ENCODE measurements at places on chromosomes 5 and 9.

DNA sequence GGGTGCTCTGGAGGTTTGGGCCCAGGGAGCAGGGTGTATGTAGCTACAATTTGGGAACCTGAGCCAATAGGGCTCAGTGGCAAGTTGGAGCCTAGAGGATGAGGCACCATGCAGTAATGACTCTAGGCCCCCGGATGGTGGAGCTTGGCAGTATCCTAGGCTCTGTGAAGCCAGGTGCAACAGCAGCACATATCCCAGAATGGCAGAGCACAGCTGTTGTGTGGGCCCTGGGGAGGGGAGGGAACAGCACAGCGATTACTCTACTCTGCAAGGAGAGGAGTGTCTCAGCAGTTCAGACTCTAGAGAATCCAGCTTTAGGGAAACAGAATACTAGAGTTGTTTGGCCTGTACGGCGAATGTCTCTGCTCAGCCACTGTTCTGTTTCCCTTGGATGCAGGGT lies 56.1 kb downstream of the LRRTM2 start:
- no peak for DNase-seq

GRCh38 chr9:106450549-106450948 lies 412.4 kb upstream of the ZNF462 start:
- no peak for DNase-seq

DNA sequence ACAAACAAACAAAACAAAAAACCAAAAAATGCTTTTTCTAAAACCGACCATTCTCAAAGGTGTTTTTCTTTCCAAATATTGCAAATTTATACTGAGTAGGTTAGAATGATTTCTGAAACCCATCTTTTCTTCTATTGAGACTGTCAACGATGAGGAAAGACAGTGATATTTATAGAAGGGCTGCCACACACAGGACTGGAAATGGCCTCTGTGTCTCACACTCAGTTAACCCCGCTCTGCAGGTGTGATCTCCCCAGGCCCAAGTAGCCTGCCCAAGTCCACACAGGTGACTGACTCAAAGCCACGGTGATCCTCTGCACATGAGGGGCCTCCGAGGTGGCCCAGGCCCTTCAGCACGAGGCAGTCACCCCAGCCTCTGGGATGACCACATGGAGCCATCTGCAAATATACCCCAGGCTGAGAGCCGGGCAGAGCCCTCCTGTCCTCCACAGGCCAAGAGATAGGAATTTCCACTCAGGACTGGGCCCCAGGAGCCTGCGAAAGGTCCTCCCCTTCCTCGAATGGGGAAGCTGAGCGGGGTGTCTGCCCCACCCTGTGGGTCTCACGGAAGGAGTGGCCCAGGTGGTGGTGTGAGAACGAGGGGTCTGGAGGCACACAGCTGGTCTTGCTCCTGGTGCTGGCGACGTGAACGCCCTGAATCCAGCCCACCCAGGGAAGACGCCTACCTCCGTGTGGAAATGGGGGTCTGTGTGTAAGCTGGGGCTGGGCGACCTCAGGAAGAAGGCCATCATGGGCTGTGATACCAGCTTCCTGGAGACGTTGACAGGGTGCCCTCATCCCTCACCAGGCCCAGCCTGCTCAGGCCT lies 53.0 kb upstream of the PHYKPL start:
- DNase-seq = no peak

DNA sequence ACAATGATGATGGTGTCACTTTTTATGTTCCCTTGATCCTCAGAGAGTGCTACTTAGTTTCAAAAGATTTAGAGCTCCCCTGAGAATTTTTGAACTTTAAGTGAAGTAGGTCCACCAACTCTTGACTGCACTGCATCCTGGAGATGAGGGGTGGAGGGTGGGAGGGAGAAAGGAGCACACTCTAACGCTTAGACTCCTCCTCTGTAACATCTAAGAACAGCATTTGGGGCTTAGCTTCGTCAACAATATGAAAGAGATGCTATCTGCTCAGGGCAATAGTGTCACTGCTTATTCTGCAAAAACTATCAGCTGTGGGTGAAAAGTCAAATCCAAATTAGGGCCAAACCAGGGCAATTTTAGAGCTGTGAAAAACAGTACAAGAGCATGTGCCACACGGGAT lies 242.8 kb upstream of the EFNA5 start:
- no peak for DNase-seq

DNA sequence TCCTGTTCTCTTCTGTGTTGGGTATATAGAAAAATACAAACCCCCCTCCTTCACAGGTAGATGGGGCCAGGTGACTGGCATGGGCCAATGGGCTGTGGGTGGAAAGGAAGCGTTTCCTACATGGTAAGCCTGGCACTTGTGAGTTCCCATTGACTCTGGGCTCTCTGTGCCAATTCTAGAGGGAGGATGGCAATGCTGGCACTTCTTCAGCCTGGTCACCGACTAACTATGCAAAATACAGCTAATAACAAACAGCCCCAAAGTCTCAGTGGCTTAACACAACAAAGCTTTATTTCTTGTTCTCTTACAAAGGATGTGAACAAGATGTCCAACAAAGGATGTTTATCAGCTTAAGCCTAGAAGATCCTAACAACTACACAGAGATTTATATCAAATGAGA lies 258.1 kb downstream of the SYK start:
- no peak for DNase-seq

- no peak for DNase-seq
Measured at GRCh38 chr5:106759581-106759980, 911.2 kb downstream of the EFNA5 start.

GRCh38 chr9:31210978-31211570 lies 1173.4 kb upstream of the ACO1 start:
- DNase-seq = no peak

DNA sequence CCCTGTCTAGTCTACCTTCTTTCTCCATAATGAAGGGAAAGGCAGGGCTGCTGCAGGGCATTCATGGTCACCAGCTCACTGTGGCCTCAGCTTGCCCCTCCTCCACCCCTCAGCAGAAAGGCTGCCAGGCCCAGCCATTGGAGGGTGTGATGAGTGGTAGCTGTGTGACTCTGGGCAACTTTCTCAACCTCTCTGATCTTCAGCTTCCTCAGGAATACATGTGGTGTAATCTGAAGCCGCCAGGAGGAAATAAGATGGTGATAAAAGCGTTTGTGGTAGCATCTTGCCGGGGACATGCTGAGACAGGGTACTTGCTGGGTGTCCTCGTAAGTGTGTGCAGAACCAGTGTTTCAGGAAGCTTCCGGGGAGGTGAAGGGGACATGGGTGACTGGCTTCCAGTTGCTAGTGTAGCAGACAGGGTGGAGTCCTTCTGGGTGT lies 9.8 kb downstream of the CXCL14 start:
- DNase-seq = no peak

DNA sequence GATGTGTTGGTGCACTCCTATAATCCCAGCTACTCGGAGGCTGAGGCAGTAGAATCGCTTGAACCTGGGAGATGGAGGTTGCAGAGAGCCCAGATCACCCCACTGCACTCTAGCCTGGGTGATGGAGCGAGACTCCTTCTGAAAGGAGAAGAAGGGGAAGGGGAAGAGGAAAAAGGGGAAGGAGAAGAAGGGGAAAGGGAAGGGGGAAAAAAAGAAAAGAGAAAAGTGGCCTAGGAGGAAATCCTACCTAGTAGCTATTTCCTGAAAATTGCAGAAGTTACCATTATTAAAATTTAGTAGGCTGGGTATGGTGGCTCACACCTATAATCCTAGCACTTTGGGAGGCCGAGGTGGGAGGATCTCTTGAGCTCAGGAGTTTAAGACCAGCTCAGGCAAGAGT lies 67.4 kb downstream of the ARRDC3 start:
- DNase-seq = no peak

DNA sequence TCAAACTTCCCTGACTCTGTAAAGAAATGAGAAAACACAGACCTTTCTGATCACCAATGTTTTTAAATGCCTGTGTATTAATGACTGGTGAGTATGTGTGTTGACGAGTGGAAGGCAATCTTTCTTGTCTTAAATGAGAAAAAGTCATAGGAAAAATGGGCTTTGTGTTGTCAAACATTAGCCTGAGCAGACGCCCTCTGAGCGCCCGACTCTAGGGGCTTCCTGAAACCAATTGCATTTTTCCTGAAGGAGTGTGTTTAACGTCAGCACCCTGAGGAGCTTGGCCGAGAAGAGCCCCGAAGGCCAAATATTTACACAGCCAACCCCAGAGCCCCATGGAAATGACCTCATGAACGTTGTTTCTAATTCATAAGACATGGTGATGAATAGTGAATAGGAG lies 154.3 kb downstream of the PHF2 start:
- no peak for DNase-seq

DNA sequence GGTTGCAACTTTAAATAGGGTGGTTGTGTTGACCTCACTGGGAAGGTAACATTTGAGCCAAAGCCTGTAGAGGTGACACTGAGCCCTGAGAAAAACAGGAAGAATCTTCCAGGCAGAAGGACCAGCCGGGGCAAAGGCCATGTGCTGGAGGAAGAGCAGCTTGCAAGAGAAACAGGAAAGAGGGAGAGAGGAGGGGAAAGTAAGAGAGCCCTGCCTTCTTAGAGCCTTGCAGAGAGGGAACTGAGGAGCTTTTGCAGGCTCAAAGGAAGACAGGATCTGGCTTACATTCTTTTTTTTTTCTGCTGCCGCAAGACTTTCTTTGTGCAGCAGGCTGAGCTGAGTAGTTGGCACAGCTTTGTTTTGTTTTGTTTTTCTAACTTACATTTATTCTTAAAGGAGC lies 17.4 kb downstream of the C9orf153 start:
- no peak for DNase-seq

- DNase-seq = no peak
Measured at GRCh38 chr9:94946256-94946655, 219.8 kb downstream of the AOPEP start.

DNA sequence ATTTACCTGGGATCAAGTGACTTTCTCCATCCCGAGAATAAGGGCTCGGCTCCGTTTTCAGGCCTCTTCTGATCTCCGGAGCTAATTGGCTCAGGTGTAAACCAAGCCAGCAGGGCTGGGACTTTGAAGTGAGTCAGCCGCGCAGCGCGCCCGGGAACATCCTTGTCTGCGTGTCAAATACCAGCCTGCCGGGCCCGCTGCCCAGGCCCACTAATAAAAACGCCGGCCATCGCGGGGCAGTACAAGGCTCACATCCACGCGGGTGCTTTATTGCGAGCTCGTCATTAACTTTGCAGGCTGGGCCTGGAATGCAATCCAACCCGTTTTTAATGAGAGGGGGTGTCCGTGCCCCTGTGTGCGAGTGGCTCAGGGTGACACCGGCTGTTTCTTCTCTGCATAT lies 416.8 kb downstream of the IRX2 start:
- DNase-seq = no peak

- DNase-seq = no peak
Measured at GRCh38 chr5:148897842-148898241, 71.4 kb downstream of the ADRB2 start.

DNA sequence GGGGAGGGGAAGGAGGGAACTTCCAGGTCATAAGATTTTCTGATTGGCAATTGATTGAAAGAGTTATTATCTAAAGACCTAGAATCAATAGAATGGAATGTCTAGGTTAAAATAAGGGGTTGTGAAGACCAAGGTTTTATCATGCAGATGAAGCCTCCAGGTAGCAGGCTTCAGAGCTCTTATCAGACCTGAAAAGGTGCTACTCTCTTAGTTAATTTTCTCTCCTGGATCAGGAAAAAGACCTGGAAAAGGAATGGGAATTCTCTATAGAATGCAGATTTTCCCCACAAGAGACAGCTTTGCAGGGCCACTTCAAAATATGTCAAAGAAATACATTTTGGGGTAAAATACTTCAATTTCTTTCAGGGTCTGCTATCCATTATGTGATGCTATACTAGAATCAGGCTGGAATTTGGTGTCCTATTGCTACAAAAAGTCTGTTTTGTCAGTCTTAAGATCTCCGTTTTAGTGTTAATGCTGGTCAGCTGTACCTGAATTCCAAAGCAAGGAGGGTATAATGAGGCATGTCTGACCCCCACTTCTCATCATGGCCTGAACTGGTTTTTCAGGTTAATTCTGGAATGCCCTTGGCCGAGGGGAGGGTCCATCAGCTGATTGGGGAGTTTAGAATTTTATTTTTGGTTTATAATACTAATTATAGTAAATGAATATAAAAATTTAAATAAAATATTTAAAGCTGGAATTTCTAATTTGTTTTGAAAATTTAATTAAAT lies 16.6 kb upstream of the STOM start:
- DNase-seq = no peak

DNA sequence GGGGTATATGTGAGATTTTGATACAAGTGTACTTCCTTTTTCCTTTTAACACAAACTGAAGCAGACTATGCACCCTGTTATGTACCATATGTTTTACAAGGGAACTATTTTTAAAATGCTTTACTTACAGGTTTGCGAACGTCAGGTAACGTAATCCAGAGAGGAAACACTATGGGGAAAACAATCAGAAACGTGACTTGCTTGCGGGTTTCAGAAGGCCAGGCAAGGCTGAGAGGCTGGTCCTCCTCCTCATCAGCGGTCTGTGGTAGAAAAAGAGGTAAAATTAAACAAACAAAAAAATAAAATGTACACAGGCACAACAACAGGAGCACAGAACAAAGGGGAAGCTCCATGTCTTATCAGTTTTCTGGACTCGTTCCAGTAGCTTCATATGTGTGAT lies 141.2 kb downstream of the ACER2 start:
- no peak for DNase-seq

DNA sequence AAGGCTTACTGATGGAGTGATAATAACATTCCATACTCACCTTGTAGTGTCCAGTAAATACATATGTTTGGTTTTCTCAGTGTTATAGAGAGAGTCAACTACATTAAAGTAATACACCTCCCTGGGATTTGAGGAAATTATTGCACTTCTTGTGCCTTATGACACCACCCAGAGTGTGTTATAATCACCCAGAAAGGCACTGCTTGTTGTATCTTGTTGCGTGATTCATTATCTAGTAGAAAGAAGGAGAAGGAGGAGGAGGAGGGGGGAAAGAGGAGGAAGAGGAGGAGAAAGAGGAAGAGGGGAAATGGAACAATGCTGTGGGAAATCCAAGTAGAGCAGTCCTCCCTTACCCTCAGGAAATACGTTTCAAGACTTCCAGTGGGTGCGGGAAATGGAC lies 661.8 kb upstream of the WWC1 start:
- DNase-seq = no peak

GRCh38 chr9:12060067-12060466 lies 633.1 kb upstream of the TYRP1 start:
- no peak for DNase-seq

DNA sequence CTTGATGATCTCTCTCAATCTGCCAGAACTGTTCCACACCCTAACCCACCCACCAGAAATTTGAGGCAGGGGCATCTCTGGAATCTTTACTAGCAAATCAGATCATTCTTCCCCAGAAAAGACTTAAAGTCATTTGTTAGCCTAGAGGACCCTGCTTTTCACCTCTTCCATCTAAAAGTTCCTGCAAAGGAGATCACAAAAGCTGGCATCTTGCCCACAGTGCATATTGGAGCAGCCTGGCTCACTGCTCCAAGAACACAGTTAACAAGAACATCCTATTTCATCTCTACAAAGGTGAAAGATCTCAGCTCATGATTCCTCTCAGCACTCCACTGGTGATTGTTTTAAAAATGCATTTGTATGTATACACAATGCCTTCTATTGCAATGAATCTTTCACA lies 36.3 kb downstream of the GABRP start:
- DNase-seq = no peak

GRCh38 chr5:116090302-116090701 lies 5.5 kb downstream of the COMMD10 start:
- DNase-seq = no peak

- no peak for DNase-seq
Measured at GRCh38 chr5:158233735-158234322, 374.9 kb upstream of the CLINT1 start.

- DNase-seq = no peak
Measured at GRCh38 chr5:37825334-37825915, 14.4 kb downstream of the GDNF start.

GRCh38 chr9:115013998-115014397 lies 83.6 kb upstream of the TNFSF8 start:
- DNase-seq = peak; percentile 68

GRCh38 chr5:3225201-3225960 lies 370.3 kb upstream of the IRX1 start:
- no peak for DNase-seq

All from stimulated activated CD4-positive, alpha-beta T cell treated with anti-CD3 and anti-CD28 coated beads, Interleukin-12 subunit alpha, Interleukin-12 subunit beta, amount 100 ng/mL, for 48 hours (primary cell).